Activated CD4-positive, alpha-beta T cell treated with anti-CD3 and anti-CD28 coated beads, Interleukin-2, amount 50 U/mL, for 48 hours (primary cell): ENCODE measurements at places on chromosomes 1 and 21.

DNA sequence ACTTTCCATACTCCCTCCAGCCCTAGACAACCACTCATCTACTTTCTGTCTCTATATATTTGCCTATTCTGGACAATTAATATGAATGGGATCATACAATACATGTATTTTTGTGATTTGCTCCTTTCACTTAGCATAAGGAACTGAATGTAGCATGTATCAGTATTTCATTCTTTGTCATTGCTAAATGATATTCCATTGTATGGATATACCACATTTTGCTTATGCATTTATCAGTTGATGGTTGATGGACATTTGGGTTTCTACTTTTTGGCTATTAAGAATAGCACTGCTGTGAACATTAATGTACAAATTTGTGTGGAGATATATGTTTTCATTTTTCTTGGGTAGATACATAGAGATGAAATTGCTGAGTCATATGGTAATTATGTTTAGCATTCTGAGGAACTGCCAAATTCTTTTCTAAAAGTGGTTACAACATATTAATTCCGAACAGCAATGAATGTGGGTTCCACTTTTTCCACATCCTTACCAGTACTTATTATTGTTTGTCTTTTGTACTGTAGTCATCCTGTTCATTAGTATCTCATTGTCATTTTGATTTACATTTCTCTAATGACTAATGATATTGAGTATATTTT, 121.0 kb downstream of the LRRC40 start:
- DNase-seq, result no peak

DNA sequence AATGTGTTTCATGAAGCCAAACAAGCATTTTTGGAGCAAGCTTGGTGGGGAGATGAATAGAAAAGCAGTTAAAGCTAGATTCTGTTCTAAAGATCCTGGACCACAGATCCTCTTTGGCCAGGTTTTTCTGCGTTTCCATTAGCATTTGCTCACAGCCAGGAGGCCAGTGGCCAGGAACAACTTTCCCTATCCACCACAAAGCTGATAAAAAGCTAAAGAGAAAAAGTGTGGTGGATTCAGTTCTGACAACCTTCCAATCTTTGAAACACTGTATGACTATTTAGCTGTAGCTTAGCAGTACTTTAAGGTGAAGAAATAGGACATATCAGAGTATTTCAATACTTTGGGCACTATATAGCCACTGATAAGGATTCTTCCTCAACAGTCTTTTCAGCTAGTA, 3.0 kb upstream of the NEK7 start:
- no peak for DNase-seq

DNA sequence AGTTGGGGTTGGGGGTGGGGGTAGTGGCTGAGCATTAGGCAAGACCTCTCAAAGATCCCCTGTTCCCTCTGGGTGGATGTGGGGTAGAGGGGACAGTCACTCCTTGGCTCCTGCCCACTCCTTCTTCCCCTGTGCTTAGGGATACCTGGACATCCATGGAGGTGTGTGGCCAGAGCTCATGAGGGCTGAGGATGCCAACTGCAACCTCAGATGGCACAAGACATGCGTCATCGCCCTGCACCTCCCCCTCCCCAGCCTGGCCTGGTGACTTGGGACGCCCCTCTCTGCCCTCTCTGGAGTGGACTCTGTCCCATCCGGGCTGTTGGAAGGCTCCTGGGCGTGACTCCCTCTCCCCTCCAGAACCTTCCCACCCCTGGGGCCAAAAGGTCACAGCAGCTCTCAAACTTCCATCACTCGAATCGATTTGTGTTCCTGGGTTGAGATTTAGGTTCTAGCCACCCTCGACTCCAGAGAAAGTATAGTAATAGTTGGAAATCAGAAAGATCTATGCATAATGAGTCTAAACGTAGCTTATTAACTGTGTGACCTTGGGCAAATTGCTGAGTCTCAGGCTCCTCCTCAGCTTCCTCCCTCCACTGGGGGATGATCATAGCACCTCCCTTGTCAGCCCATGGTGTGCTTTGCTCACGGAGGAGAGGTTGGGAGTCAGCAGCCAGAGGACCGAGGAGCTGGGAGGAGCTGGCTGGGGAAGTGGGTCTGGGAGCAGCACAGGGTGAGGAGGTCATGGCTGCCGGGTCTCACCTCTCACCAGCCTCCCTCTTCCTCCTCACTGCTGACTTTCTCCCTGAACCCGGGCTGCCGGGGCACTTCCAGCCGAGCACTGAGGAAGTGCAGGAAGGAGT, 2.2 kb upstream of the PTPN7 start:
- peak; percentile 58 for DNase-seq

GRCh38 chr1:180133193-180133592, 21.5 kb upstream of the QSOX1 start:
- DNase-seq, result no peak

DNA sequence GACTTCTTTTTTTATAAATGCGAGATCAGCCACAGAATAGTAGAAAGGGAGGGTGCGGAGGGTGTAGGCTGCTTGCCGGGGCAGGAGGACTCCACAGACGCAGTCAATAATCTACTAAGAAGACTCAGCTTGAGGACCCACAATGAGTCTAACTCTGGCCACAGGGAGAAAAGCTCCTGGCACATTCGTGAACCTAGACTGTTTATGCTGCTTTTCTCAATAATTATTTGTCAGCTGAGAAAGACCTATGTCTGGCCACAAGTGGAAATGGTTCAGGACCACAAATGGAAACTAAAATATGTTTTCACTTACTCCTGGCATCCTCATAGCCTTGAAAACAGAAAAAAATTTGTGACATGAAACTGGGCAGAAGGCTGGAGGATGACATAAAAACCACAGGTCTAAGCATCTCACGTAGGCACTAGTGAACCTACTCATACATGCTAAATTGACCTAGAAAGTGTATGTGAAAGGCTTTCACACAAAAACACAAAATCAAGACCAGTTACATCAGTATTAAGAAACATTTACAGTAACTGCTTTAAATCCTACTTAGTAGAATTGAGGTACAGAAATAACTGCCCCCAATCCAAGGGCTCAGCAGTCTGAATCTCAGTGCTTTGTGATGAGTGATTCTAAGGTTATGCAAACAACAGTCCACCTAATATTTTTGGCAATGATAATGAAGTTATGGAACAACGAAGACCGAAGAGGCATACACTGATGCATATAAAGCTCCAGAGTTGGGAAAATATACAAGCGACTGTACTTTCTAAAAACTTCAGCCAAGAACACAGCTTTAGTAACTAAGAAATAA, 159.5 kb downstream of the SLC45A1 start:
- DNase-seq, result peak; percentile 41

DNA sequence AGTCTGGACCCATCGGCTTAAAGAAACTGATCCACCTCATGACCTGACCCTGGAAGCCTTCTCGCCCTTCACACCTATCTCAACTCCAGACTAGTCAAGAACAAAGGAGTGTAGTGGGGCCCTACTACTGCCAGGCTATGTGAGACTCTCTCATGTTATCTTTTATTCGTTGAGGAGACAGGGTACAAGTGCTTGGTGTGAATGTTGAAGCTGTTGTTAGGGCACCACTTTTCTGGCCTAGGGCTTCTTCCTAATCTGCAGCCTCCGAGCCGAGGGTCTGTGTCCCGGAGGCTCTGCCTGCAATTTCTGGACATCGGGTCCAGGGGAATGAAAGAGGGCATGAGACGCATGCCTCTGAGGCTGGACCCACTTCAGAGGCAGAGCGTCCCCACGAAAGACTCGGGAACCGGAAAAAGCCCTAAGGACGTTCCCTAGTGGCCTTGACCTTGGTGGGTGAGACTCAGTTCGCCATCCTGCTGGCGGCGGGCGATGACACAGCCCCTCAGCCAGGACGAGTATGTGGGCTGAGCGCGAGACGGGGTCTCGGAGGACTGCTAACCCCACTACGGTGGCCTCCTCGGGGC, 671 bp downstream of the DNAJC11 start:
- peak; percentile 14 for DNase-seq

DNA sequence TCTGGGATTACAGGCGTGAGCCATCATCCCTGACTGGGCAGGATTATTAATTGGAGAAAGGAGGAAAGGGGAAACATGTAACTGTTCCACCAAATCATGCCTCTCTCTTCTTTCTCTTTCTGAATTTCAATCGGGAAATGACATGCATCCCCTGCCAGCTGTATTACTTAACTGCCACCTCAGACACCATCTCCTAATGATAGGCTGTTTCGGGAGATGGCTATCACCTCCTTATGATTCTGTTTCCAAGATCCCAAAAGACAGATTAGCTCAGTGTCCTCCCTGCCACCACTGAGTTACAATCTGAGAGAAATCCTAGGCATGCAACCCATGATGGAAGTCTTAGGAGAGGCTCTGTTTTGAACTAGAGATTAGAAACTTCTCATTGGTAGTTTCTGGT, 67.5 kb downstream of the MIS18A start:
- DNase-seq, result no peak

DNA sequence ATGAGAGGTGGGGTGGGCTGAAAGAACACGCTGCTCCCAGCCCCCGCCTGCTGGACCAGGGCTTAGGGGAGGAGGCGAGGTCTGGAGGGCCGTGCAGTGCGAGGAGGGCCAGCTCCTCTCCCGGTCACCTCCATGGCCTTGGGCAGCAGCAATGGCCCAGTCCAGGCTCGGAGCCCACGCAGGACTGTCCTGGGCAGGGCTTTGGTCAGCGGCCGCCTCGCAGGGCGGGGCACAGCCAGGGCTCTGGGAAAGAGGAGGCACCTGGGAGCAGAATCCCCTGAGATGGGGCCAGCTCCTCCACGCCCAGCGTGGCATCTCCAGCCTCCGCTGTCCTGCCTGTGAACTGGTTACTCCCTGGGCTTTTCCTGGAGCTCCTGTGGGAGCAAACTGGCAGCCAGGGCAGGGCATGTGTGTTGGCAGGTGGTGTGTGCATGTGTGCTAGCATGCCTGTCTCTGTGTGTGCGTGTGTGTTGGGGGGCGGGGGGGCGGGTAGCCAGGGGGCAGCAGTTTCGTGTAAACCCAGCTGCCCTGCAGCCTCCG, 27.4 kb downstream of the ARHGEF16 start:
- no peak for DNase-seq

GRCh38 chr1:54352755-54353154, 53.4 kb downstream of the SSBP3 start:
- DNase-seq, result no peak

GRCh38 chr21:32562426-32562825, 22.9 kb downstream of the TCP10L start:
- DNase-seq, result no peak

DNA sequence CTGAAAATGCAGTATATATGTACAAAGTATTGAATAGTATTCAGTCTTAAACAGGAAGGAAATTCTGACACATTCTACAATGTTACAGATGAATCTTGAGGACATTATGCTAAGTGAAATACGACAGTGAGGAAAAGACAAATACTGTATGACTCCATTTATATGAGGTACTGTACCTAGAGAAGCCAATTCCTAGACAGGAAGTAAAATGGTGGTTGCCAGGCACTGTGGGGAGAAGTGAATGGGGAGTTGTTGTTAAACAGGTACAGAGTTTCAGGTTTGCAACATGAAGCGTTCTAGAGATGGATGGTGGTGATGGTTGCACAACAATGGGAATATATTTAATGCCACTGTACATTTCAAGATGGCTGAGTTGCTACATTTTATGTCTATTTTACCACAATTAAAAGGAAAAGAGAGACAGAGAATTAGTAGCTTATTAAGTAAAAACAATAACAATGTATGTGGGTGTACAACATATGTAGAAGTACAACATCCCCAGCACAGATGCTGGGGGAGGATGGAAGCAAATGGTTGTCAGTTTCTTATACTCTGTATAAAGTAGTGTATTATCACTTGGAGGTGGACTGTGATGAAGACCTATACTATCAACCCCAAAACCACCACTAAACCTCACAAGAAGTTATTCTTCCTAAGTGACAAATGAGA, 3.9 kb upstream of the RAB4A start:
- no peak for DNase-seq

DNA sequence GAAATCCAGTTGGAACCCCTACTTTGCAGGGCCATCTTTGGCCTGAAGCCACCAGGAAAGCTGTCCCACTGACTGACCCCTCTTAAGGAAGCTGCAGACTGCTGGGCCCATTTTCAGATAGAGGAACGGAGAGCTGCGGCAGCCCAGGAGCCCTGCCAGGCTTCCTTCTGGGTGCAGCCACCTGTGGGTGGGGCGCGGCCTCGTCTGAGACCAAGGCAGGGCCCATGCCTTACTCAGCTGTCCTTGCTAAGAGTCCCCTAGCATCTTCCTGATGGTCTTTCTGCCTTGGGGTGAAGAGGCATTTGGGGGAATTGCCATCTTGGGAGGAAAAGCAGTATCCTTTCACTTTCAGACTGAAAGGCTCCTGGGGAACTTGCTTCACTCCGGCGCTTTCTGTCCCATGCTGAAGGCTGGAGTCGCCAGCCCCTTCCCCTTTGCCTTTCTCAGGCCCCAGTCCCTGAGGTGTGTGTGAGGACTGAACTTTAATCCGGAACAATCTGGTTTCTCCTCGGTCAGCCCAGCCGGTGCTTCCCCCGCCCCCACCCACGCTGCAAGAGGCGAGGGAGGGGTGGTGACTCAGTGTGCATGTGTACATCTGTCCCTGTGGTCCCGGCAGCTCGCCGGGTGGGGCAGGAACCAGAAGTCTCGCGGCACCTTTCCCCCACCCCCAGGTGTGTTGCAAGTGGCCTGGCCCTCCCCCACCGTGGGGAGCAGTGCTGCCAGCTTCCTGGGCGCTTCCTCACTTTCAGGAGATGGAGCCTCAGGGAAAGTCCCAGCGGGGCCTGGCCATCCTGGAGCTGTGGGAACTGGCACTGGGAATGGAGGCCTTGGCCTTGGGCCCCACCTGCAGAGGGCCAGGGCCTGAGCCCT, 5.1 kb downstream of the ZC3H12A start:
- DNase-seq, result peak; percentile 90

GRCh38 chr21:25818121-25818520, 83.3 kb downstream of the GABPA start:
- DNase-seq, result no peak

GRCh38 chr1:178055093-178055492, 38.8 kb upstream of the RASAL2 start:
- no peak for DNase-seq

- no peak for DNase-seq
Measured at GRCh38 chr1:57423656-57424211, at the start of gene DAB1. TSS of gene DAB1 (minus strand) at chr1:57424060. CDS start at chr1:57291030, 133,030 bp downstream.

DNA sequence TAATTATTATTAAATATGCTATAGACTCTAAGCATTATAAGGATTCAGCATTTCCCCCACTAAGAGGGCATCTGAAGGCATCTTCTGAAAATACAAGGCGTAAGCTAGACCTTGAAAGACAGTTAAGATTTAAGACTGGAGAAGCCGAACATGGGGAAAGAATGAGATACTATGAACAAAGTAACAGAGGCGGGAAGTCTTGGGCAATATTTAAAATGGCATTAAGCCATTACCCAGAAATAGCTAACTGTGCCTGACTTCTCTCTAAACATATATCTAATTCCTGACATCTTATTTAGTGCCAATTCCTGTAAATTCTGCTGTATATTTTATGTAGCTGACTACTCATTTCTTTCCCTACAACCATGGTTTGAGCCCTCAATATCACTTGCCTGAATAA, 20.9 kb downstream of the DPH5 start:
- no peak for DNase-seq

- no peak for DNase-seq
Measured at GRCh38 chr1:5921129-5921528, 71.1 kb downstream of the NPHP4 start.

DNA sequence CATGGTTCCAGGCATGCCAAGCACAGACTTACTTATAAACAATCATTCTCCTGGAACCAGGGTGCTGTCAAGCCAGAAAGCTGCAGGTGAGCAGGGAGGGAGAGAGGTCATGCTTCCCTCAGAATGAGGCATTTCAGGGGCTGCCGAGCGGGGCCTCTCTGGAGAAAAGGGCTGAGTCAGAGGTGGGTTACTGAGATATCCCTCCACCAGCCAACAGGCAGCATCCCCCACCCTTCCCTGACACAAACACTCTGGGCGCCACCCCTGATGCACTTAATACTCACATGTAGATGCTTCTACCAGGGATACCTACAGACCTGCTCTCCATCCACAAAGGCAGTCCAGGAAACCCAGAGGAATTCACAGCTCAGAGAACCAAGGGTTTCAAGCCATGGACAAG, 13.1 kb downstream of the STK40 start:
- no peak for DNase-seq
